ENCODE measurements at places on chromosomes 1 and 21.

DNA sequence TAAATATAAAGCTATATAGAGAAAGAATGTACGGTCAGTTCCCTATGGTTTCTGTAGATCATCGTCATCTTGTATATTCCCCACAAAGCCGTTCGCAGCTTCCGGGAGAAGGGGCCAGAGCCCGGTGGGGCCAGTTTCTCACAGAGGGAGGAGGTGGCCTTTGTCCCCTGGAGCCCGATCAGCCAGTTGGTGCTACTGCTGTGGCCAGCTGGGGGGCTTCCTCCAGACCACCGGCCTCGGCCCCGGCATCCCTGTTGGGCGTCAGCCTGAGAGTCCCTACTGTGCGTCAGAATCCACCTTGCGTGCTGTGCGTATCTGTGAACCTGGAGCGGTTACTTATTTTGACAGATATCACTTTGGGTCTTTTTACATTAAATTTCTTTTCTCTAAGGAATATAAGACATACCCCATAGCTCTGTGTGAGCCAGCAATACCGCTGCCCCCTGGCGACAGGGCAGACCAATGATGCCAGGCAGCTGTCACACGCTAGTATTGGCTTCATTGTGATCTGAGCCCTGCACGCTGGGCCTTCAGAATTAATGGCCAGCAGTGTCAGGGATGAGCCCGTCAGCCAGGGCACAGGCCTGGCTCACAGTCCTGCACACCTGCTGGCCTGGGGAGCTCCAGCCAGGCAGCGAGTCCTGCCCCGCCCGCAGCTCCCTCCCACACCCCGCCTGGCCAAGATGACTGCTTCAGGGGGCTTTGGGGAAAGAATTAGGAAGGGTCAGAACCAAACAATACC is 145.9 kb downstream of the PGBD5 start:
- DNase-seq = no peak

GRCh38 chr1:108854221-108855019 is 2.5 kb downstream of the AKNAD1 start:
- DNase-seq = no peak

- no peak for DNase-seq
These were observed 356 bp downstream of the INTS11 start for GRCh38 chr1:1324084-1324523.

GRCh38 chr1:243730487-243731150 is 119.4 kb downstream of the AKT3 start:
- DNase-seq = no peak

DNA sequence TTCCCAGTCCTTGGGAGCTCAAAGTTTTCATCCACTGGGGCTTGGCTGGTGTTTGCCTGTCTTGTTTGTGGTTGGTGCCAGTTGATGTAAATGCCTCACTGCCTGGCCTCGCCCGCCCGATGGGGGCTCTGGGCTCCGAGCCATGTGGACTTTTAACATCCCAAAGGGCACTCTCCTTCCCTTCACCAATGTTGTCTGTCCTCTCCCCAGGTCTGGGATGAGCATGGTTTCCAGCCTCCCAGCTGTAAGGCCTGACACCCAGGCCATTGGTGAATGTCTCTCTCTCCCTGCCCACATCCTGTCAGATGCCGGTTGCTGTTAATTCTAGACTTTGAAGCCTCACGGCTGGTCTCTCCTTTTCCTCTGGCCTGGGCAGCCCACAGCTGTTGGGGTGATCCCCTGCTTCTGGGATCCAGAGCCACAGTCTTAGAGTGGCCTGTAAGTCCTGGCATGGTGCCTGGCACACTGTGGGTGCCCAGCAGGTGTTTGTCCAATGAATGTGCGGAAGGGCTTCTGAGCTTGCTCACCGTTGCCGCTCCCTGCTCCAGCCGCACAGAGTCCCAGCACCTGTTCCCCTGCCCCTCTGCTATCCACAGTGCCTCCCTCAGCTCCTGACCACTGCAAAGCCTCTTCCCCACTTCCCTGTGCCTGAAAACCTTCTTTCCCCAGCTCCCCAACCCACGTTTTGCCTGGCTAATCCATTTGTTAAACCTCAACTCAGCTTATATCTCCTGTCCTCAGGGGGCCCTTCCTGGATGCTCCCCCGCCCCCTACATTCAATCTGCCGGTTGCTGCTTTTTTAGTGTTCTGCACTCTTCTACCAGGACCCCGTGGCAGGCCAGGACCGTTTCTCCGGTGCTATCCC is 3.3 kb upstream of the C1orf174 start:
- DNase-seq = peak; percentile 49

DNA sequence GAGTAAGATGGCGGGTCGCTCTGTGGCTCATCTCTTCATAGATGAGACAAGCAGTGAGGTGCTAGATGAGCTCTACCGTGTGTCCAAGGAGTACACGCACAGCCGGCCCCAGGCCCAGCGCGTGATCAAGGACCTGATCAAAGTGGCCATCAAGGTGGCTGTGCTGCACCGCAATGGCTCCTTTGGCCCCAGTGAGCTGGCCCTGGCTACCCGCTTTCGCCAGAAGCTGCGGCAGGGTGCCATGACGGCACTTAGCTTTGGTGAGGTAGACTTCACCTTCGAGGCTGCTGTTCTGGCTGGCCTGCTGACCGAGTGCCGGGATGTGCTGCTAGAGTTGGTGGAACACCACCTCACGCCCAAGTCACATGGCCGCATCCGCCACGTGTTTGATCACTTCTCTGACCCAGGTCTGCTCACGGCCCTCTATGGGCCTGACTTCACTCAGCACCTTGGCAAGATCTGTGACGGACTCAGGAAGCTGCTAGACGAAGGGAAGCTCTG is 2.4 kb downstream of the TNFAIP8L2 start:
- no peak for DNase-seq

DNA sequence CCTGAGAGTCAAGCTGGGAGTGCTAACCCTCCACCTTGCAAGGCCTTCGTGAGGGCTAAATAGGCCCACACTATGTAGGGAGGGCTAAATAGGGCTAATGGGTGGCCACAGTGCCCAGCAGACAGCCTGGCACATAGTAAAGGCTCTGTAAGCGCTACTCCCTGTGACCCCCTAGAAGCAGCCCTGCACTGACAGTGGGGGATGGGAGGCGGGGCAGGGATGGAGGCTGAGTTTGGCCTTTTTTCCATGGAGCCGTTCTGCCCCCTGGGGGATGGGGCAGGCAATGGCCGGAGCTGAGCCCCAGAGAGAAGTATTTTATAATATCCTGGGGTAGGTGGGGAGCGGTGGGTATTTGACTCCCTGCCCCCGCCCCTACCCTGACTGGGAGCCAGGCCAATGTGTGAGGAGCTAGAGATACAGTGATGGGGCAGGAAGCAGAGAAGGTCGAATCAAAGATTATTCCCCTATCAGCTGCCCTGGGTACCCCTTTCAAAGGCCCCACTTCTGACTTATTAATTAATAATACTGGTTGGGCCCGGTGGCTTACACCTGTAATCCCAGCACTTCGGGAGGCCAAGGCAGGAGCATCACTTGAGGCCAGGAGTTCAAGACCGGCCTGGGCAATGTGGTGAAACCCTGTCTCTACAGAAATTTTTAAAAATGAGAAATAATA is 42.3 kb downstream of the LACTBL1 start:
- DNase-seq = peak; percentile 23

DNA sequence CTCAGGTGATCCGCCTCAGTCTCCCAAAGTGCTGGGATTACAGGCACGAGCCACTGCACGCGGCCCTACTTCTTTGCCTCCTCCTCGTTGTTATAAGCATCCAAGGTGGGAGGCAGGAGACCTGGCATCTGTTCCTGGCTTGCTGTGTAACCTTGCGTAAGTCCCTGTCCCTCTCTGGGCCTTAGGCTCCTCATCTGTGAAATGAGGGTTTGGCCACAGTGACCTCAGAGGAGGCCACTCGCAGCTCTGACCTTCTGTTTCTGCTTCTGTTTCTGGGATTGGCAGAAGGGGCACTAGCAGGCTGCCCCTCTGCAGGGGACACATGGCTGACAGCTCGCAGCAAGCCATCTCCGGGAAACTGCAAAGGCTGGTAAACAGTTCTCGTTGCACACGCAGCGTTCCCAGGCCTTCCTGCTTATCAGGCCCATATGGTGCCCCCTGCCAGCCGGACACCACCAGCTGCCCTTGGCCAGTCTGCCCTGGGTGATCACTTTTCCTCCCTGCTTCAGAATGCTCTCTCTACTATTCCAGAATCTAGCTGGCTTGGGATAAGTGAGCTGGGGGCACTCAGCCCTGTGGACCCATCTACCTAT is 2.6 kb upstream of the LDLRAP1 start:
- no peak for DNase-seq

DNA sequence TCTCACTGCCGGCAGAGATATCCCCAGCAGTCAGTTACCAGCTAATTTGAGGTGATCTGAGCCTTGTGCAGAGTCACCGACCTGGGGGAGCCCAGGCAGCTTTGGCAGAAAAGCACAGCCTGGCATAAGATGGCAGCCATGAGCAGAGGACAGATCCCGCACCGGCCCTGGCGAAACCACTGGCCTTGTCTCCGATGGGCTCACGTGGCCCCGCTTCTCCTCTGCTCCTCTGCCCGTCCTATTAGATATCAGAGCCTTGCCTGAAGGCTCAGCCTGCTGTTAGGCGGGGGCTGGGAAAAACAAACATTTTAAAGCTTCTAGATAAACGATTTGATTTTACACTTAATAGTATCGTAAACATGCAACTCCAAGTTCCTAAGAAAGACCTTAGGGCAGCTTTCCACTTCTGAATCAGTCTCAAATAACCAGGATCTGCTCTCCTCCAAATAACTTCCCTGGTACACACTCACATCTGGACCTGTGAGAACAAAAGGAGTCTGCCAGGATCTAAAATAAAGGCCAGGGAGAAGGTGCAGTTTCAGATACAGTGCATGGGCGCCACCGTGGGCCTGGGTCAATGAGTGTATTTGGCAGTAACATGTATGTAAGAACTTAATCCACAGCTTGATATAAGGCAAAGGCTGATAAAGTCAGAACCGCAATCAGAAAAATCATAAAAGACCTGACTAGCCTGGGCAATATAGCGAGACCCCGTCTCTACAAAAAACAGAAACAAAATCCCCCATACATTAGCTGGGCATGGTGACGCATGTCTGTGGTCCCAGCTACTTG is 10.0 kb downstream of the EDARADD start:
- DNase-seq = no peak

GRCh38 chr1:199422206-199422605 is 605.3 kb upstream of the NR5A2 start:
- no peak for DNase-seq

DNA sequence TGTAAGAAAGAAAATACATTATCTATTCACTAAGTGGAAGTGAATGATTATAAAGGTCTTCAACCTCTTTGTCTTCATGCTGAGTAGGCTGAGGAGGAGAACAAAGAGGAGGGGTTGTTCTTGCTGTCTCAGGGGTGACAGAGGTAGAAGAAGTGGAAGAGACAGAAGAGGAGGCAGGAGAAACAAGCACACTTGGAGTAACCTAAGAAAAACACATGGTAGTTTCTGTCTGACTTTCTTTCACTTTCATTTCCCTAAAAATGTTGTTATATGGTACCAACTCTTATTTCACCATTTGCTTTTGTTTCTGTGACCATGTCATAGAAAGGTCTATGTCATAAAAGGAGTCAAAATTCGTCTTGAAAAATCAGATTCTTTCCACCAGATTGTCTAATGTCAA is 696.6 kb upstream of the BRINP3 start:
- no peak for DNase-seq

- no peak for DNase-seq
These were observed 295.4 kb downstream of the CTH start for GRCh38 chr1:70706381-70707037.

- DNase-seq = no peak
These were observed 152.5 kb downstream of the KCNH1 start for GRCh38 chr1:210981490-210981889.

DNA sequence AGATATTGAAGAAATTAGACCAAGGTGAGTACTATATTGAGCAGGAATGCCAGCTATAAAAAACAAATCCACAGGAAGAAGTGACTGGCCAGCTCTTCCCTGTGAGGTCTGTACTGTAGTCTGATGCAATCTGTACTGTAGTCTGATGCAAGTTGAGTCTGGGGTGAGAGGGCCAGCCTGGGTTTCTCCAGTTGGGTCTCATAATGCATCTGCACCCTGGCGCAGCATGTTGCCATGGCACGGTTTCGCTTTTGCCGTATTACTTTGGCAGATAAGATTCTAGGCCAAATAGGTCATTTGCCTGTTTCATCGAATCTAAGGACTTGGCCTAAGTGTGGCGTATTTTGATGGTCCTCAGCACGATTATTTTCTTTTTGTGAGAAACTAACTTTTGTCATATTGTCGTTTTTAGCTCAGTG is 24.4 kb upstream of the PGD start:
- DNase-seq = no peak

GRCh38 chr1:169062152-169062551 is 44.3 kb upstream of the ATP1B1 start:
- DNase-seq = no peak

GRCh38 chr21:36603221-36603620 is 95.7 kb upstream of the SIM2 start:
- DNase-seq = no peak

- DNase-seq = no peak
These were observed 10.0 kb downstream of the C2CD2 start for GRCh38 chr21:41943851-41944250.

DNA sequence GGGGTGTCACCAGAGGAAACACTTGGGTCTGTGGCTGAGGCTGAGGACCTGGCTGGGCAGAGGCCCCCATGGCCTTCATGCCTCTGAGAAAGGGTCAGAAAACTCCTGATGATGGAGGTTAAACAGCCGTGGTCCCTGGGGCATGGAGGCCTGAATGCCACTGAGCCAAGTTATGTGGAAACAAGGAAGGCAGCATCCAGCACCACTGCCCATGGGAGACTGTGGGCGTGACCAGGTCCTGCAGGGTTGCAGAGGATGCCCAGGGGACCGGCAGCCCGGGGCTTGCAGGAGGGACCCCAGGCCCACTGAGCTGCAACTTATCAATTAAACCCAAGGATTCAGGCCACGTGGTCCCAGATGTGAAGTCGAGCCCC is 18.9 kb upstream of the COL6A2 start:
- DNase-seq = no peak

DNA sequence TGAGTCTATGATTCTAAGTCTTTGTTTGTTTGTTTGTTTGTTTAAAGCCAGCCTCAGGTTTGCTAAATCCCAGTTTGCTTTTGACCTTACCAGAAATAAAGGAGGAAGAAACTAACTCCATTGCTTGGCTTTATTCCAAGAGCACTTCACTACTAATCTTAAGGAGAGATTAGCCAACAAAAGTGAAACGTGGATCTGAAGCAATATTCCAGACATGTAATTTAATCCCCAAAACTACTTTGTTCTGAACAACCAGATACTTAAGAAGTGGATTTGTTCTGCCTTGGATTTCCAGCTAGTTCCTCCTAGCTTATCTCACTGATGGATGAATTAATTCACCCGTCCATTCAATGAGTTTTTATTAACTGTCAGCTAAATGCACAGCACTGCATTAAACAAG is 15.9 kb upstream of the CEP350 start:
- no peak for DNase-seq

- DNase-seq = no peak
These were observed 6.4 kb downstream of the COL8A2 start for GRCh38 chr1:36118447-36119204.
